ENCODE measurements at places on chromosomes 12 and 14.
A peak's percentile ranks its signal among the peaks of the same experiment; 100 is the strongest.

- H3K27me3 ChIP-seq = no peaks in the 10 kb centered on the region
- no peak overlapping the region for H3K27ac ChIP-seq
- H3K4me3 ChIP-seq = no peak overlapping the region
- DNase-seq = no peak
These were observed 37.6 kb upstream of the SMOC1 start for GRCh38 chr14:69841656-69842055.

DNA sequence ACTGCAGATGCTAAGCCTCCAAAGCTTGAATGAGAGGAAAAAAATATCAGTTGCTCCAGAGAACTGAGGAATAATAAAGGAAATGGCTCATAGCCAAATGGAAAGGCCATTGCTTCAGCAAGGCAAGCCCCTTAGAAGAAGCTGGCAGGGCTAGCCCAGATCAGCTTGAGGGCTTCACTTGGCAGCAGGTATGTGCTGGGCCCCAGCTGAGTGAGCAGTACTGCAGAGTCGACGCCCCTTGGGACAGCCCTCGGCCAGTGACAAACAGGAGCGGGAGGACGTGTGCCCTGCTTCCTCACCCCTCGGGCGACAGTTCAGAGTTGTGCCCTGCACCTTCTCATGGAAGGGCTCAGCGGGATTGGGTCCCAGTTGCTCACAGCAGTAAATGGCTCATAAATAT, 1031.2 kb upstream of the TMEM132C start:
- H3K36me3 ChIP-seq = no peaks in the 10 kb centered on the region
- no peak overlapping the region for H3K27ac ChIP-seq
- H3K4me1 ChIP-seq = no peaks in the 10 kb centered on the region
- no peak for DNase-seq

GRCh38 chr14:97697772-97698171, 900.6 kb downstream of the VRK1 start:
- no peak overlapping the region for H3K27ac ChIP-seq
- H3K4me3 ChIP-seq = no peak overlapping the region
- H3K4me1 ChIP-seq = no peaks in the 10 kb centered on the region
- no peak for DNase-seq
- no peaks in the 10 kb centered on the region for H3K36me3 ChIP-seq
- peaks cover 5% of the 10 kb centered on the region for H3K27me3 ChIP-seq

DNA sequence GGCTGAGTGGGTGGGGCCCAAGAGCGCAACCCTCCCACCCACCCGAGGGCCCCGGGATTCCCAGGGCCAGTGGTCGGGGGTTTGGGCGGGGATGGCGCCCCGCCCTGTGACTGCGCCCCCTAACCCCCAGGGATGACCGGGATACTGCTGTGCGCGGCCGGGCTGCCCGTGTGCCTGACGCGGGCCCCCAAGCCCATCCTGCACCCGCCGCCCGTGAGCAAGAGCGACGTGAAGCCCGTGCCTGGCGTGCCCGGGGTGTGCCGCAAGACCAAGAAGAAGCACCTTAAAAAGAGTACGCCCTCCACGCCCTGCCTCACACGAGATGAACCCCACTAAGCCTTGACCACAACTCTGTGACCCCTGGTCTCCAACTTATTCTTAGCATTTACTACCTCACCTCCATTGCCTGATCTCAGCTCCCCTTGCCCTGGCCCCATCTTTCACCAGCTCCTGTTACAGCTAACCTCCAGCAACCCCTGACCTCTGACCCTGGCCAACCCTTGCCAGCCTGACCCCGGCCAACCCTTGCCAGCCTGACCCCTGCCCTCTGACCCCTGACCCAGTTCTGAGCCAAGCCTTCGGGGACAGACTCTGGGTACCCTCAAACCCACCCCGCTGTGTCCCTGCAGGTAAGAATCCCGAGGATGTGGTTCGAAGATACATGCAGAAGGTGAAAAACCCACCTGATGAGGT, 37.0 kb downstream of the DTX1 start:
- no peak overlapping the region for H3K4me3 ChIP-seq
- peaks cover 67% of the 10 kb centered on the region for H3K36me3 ChIP-seq
- H3K27ac ChIP-seq = peak overlapping the region; percentile 39
- DNase-seq = no peak
- H3K4me1 ChIP-seq = peaks cover 72% of the 10 kb centered on the region

DNA sequence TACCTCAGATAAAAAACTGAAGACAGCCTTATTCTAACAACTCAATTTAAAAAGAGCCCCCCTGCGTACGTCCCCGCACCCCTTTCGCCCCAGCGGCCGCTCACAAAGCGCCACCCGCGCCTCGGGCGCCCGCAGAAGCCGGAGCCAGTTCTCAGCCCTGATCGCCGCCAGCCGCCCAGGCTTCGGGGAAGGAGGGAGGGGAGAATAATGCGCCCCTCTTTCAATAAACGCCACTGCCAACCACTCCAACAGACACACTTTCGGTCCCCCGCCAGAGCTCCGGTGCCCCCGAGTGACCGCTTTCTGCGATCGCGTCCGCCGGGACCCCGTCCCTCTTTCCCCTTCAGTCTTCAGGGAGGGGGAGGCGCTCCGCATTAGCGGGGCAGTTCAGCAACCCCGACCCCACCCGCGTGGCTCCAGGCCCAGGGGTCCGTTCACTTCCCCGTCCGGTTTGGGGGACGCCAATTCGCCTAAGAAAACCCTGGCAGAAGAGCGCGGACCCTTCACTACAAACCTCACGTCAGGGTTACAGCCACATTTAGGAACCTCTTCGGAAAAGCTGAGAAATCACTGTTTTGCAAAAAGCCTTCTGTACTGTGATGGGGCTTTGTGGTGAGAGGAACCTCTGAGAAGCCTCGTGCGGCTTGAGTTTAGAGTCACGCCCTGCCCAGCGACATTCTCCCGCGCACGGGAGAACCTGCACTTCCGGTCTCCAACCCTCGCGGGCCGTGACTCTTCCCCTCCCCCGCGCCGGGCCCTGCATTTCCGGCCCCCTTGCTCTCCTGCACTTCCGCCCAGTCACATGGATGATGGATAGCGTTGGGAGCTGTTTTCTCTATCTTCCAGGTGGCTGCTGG, 18.7 kb downstream of the FOXG1 start:
- DNase-seq = no peak
- H3K27ac ChIP-seq = no peak overlapping the region
- no peak overlapping the region for H3K4me3 ChIP-seq
- H3K36me3 ChIP-seq = no peaks in the 10 kb centered on the region
- H3K27me3 ChIP-seq = no peaks in the 10 kb centered on the region
- no peaks in the 10 kb centered on the region for H3K4me1 ChIP-seq

DNA sequence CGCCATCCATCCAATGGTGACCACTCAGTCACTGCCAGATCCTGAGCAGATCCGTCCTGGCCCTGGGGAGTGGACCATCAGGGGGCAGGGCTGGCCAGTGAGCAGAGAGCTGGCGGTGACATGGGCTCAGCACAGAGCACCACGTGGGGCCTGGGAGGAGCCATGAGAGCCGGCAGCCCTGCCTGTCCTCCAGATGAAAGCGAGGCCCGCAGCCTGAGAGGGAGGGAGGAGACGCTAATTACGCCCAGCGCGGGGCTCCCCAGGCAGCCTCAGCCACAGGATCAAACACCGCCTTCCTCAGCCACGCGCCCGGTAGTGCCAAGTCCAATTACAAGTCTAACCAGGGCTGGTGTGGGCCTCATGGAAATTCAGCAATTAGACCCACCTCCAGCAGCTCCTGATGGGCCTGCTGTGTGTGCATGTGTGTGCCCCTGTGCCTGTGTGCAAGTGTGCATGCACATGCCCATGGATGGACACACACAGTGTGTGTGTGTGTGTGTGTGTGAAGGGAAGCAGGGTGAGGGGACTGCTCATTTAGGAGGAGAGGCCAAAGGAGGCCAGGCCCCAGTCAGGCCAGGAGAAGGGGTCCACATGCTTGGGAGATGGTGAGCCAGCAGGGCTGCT, 68.0 kb downstream of the KIF26A start:
- no peak overlapping the region for H3K27ac ChIP-seq
- H3K36me3 ChIP-seq = no peaks in the 10 kb centered on the region
- no peak for DNase-seq
- no peaks in the 10 kb centered on the region for H3K27me3 ChIP-seq
- H3K4me1 ChIP-seq = no peaks in the 10 kb centered on the region
- H3K4me3 ChIP-seq = no peak overlapping the region

Data from Karpas-422 (cell line).